CD4-positive, CD25-positive, alpha-beta regulatory T cell (primary cell): ENCODE measurements at places on chromosomes 4 and X. TPM values are rescaled to one million over a fixed set of nuclear protein-coding genes. Genes with fewer than 3 reads are reported as not detected.
A peak's percentile ranks its signal among the peaks of the same experiment; 100 is the strongest.

DNA sequence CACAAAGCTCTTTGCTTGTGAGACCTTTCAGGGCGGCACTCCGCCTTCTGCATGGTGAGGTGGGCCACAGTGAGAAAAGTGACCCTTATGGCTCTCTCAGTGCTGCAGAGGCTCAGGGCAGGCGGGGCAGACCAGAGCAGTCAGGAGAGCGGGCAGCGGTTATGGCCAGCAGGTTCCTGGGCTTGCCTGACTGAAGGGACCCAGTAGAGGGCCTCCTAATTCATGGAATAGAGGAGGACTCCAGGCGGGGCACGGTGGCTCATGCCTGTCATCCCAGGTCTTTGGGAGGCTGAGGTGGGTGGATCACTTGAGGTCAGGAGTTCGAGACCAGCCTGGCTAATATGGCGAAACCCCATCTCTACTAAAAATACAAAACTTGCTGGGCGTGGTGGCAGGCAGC, 91.4 kb downstream of the CLNK start:
- no peak for DNase-seq

DNA sequence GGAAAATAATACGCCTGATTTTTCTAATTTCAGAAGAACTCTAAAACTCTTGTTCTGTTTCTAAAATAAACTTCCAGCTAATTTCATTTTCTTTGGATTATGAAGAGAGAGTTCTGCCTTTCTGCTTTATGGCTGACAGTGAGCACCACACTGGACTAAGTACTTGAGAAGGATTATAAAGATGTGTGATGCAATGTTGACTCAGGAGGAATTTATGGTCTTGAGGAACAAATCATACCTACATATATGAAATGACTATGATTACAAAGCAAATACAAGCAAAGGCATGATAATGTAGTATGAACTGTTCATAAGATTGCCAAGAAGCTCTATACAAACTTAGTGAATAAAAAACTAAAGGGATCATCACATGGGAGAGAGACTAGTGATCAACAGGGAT, 13.0 kb upstream of the SLC25A5 start:
- DNase-seq, result no peak

- no peak for DNase-seq
Observed at GRCh38 chr4:14848229-14848628, 154.1 kb upstream of the CPEB2 start.

- no peak for DNase-seq
Observed at GRCh38 chr4:84691170-84691691, 108.3 kb downstream of the CDS1 start.

DNA sequence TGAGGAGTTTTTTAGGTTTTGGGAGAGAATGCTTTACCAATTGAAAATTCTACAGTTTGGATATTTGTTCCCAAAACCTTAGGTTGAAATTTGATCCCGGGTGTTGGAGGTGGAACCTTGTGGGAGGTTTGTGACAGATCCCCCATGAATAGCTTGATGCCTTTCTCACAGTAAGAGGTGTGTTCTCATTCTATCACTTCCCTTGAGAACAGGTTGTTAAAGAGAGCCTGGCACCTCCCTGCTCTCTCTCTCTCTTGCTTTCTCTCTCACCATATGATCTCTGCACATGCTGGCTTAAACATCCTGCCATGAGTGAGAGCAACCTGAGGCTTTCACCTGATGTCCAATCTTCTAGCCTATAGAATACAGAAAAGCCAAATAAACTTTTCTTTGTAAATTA, 1475.5 kb upstream of the AGA start:
- DNase-seq, result no peak

GRCh38 chr4:150641612-150642011, 59.7 kb downstream of the MAB21L2 start:
- peak; percentile 7 for DNase-seq

Gene ZFX
- polyA plus RNA-seq, result 38.3 TPM

Gene SMPX
- polyA plus RNA-seq, result not detected

GRCh38 chr4:104205116-104205515, 289.6 kb downstream of the CXXC4 start:
- DNase-seq, result no peak

Gene TRIM75
- polyA plus RNA-seq, result not detected

DNA sequence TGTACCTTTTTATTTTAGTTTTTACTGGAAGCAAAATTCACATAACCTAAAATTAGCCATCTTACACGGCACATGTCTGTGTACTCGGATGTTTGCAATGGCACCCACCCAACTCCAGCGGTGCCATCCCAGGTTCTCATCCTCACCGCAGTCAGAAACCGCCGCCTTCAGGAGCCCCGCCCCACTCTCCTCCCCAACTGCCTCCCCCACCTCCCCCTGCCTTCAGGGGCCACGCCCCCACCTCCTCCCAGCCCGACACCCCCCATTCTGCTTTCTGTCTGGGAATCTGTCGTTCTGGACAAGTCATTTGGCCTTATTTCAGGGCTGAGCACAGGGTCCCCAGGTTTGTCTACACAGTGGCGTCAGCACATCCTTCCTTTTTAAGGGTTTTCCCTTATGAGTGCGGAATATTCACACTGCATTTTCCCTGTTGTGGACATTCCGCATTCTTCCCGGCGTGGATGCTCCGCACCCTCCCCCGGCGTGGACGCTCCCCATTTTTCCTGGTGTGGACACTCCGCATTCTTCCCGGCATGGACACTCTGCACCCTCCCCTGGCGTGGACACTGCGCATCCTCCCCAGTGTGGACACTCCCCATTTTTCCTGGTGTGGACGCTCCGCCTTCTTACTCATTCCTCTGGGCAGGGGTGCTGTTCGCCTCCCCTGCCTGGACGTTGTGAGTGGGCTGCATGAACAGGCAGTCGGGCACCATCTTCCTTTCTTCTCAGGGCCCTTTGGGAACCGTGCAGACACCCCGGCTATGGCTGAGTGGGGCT, 135.4 kb upstream of the NKX1-1 start:
- DNase-seq, result no peak

DNA sequence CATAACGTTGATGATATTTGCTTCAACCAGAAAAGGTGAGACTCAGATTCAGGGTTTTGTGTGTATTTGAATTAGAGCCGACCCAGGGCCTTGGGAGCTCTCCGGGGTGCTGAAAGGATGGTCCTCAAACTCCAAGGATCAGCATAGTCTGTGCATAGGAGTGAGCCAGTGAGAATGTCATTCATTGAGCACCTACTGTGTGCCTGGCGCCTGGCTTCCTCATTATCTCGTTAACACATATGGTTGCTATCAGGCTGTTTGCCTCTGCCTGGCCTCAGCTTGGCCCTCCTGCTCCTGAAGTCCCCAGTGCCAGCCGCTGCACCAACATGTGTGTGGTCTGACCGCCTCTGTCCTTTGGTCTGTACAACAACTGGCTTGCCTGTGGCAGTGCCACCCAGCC, 25.1 kb upstream of the JAKMIP1 start:
- peak; percentile 11 for DNase-seq

DNA sequence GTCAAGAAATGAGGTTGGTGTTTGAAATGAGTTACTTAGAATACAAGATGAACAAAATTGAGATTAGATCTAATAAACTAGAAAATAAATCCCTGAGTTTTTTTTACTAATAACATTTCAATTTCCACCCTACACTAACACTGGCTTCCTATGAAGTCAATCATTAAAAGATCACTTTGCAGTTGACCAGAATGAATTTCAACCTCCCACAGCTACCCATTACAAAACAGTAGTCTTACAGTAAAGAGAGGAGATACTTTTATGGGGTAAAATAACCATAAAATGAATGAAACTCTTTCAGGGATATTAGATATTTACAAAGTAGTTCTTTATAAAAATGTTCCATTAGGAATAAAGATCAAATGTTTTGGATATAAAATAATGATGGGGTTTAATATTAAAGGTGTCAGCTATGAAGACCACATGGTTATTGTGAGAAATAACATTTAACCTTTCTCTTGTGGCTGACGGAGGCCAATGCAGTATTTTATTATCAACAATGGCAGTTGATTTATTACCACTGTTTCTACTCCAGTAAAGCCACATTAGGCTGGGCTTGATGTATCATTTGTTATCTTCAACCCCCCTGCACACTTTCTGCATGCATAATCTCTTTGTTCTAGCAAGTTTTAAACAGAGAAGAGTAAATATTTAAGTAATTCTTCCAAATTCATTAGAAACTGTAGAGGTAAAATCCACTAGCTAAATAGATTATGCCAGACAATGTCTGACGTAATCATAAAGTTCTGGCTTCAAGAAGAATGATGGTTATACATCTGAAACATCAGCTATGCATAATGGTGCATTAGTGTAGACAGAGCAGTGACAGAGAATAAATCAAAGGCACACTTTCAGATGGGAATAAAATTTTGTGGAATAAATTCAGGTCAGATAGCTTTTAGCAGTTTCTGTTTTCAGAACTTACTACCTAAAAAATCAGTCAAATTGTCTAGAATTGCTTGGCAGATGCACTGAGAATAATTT, 516.6 kb downstream of the PCDH18 start:
- DNase-seq, result no peak

Gene BEX1
- polyA plus RNA-seq, result not detected

DNA sequence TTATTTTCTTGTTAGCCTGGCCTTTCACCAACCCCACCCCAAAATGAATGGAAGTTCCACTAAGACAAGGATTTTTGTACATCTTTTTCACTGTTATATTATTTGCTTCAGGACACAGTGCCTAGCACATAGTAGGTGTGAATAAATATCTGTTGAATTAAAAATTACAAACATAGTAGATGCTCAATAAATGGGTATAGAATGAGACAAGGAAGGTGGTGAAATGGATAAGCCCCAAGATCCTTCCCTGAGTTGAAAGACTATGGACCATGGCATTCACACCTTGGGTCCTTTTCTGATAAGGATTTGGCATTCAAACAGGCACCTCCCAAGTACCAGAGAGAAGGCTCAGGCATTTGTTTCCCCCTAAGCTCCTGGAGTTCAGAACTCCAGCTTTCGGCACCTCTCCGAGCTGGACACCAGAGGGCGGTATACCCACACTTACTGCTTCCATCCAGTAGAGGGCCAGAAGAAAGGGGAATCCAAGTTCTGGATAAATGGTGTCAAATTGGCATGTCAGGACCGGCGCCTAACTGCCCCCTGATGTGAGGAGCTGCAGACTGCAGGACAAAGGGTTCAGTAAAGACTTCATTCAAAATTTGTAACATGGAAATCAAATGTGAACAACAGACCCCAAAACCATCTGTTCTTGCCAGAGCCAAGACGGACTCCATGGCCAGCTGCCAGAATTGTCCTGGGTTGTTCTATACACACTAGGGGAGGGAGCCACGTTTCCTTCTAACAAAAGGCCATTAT, 193.0 kb downstream of the GPC3 start:
- DNase-seq, result peak; percentile 21

GRCh38 chrX:109943092-109943739, 59.7 kb upstream of the TMEM164 start:
- no peak for DNase-seq

Gene SSX2B
- polyA plus RNA-seq, result not detected

DNA sequence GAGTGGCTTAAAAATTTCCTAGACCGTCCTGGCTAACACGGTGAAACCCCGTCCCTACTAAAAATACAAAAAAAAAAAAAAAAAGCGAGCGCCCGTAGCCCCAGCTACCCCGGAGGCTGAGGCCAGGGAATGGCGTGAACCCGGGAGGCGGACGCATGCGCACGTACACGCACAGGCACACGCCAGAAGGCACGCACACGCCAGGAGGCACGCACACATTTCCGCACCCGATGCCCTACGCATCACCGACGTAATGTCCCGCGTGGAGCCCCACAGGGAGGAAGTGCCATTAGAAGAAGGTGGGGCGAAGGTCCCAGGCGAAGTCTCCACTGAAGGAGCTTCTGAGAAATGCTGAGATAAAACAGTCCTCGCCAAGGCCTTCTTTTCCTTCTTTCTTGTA, 41.4 kb downstream of the NLGN4X start:
- DNase-seq, result no peak

- DNase-seq, result no peak
Observed at GRCh38 chr4:83174844-83175414, 60.4 kb upstream of the PLAC8 start.

Gene FAM241A
- polyA plus RNA-seq, result 3.7 TPM

- DNase-seq, result no peak
Observed at GRCh38 chrX:68989456-68989855, 160.6 kb downstream of the EFNB1 start.

Gene SPANXA1
- not detected for polyA plus RNA-seq

DNA sequence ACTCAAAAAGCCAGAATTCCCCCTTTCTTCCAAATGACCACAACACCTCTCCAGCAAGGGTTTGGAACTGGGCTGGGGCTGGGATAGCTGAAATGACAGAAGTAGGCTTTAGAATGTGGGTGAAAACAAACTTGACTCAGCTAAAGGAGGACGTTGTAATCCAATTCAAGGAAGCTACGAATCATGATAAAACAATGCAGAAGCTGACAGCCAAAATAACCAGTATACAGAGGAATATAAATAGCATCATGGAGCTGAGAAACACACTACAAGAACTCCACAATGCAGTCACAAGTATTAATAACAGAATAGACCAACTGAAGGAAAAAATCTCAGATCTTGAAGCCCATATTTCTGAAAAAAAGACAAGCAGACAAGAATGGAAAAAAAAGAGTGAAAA, 95.8 kb upstream of the TET2 start:
- DNase-seq, result no peak

Gene NDST4
- polyA plus RNA-seq, result not detected

Gene ARX
- not detected for polyA plus RNA-seq

- DNase-seq, result no peak
Observed at GRCh38 chrX:149007423-149007822, 497.7 kb downstream of the IDS start.

Gene TRPC3
- not detected for polyA plus RNA-seq

GRCh38 chr4:123640271-123640670, 243.7 kb downstream of the SPRY1 start:
- no peak for DNase-seq
